Stimulated activated CD4-positive, alpha-beta T cell treated with anti-CD3 and anti-CD28 coated beads, Interleukin-1b, Interleukin-23, amount 100 ng/mL, for 1 hour (primary cell): ENCODE measurements at places on chromosomes 7 and 10.

DNA sequence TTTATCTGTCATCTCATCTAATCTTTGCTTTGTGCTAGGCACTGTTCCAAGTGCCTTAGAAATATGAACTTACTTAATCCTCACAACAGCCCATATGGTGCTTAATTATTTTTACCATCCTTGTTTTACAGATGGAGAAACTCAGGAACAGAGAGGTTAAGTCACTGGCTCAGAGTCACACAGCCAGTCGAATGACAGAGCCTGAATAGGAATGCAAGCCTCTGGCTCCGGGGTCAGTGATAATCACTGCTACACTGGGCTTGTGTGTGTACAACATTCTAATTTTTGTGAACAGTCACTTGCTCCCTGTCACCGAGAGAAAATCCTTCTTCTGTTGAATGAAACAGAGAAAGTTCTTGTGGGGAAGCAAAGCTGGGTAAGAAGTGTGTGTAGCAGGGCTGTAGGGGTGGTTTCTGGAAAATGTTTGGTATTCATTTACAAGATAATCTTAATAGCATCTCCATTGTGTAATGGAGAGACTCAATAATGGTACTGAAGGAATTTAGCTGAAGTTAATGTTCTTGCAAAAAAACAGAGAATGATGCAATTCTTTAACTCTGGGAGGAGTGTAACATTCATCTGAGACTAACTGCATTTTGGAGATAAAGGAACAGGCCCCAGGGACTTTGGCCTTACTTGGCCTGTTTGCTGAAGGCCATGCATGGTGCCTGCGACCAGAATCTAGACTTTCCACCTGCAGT, 290.6 kb downstream of the FRMD4A start:
- no peak for DNase-seq

DNA sequence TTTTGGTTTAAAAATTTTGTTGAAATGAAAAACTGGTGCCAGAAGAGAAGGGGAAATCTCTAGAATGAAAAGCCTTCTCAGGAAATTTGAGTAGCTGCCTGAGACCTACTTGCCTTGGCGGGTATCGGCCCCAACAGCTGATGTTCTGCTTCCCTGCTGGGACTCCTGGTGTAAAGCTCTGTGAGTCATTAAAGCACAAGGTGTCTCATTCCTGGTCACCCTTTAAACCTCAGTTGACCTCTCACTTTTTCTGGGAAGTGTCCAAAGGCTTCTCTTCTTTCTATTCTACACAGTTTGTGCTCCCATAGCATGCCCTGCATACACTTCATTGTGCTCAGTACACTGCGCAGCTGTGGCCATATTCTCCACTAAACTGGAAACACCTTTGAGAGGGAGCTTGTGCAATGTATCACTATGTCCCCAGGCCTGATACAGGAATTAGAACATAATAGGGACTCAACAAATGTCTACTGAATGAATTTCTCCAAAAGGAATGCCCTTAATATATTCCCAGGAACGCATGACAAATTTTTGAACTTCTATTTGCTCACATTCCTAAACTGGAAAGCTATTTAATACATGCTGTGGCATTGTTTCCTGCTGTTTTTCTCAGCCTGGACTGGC, 303.9 kb downstream of the SDHAF3 start:
- DNase-seq: no peak

- no peak for DNase-seq
Measured at GRCh38 chr7:78563191-78563590, 764.6 kb downstream of the PHTF2 start.

DNA sequence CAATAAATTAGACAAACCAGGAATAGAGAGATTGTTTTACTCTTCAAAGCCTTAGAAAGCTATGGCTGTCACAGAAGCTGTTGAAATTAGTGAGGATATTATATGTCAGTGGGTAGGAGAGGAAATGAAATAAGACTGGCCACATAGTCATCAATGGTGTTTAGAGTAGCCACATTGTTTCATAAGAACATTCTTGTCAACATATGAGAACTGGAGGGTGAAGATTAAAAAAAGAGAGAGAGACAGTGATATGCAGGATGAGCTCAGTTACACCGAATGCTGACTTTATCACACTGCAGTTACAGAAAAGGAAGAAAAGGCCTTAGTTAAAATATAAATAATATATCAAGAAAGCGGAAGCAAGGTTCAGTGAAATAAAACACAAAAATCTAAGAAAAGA, 412.0 kb downstream of the CNTNAP2 start:
- DNase-seq: no peak

GRCh38 chr10:49104323-49104722, 11.0 kb downstream of the VSTM4 start:
- no peak for DNase-seq

GRCh38 chr7:130970696-130971095, 236.7 kb upstream of the KLF14 start:
- no peak for DNase-seq

GRCh38 chr7:28157076-28157745, 23.4 kb downstream of the JAZF1 start:
- no peak for DNase-seq

- peak; percentile 75 for DNase-seq
Measured at GRCh38 chr10:100529475-100530298, at the start of gene NDUFB8. NDUFB8 (minus strand) TSS chr10:100529871; CDS start chr10:100529851, 20 bp downstream.

GRCh38 chr7:107170051-107170915, 1.5 kb downstream of the HBP1 start:
- no peak for DNase-seq

DNA sequence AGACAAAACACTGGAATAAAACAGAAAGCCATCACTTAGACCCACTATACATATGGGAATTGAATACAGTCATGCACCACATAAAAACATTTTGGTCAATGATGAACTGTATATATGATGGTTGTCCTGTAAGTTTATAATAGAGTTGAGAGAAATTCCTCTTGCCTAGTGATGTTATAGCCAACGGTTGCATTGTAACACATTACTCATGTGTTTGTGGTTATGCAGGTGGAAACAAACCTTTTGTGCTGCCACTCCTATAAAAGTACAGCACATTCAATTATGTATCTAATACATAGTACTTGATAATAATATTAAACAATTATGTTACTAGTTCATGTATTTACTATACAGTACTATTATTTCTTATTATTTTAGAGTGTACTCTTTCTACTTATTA, 381.2 kb upstream of the MBL2 start:
- DNase-seq: no peak

DNA sequence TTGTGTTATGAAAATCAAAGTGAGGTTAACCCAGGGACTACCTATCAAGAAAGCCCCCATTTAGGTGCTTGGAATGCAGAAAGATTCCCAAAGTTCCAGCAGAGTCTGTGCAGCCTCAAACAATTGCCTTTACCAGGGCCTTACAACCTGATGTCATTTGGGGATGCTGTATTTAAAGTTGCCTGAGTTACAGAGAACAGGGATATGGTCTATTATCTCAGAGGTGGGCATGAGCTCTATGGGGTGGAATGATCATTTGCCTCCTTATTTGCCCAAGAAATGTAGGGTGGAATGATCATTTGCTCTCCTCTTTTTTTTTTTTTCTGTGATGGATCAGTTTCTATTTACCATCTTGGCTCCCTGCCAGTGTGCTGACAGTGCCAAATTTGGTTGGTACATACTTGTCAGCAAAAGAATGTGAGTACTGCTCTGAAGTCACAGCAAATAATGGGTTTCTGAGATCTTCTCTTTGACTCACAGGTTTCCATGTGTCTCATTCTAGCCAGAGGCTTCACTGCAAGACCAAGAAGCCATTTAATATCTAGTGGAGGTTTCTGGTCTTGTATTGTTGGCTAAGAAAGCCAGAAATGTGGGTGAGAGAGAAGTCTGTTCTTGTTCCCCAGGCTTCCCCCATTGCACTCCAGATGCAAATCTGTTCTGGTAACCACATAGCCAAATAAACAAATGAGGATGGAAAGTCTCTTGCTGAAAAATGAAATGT, 45.5 kb upstream of the ZNRF2 start:
- no peak for DNase-seq

DNA sequence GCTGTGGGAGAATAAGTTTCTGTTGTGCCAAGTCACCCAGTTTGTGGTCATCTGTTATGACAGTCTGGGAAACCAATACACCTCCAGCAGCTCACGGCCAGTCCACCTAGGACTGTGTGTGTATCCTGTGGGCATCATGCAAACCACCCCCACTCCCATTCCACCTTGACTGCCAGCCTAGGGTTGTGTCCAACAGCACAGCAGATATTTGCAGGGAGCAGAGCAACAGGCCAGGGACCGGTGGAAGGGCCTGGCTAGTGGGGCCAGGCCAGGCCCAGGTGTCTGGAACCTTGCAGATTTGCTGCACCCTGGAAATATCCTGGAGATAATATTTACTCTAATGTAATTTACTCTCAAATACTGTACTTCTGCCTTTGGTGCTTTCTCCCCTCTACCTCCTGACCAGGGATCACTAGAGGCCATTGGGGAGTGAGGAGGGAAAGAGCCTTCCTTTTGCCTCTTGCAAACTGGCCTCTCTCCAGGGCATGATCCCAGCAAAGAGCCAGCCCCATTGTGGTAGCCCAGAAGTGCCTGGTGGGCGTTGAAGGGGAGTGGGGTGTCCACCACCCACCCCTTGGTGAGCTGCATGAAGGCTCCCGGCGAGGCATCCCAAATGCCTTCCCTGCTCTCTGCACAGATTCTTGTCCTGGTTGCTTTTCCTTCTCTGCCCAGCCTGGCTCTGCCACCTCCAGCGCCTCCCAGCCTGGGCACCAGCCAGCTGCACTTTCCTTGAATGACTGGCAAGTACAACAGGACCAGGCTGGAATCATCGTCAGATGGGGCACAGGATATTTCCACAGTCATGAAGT, 15.2 kb upstream of the TPST1 start:
- DNase-seq: no peak

GRCh38 chr7:101814991-101815825, 2.2 kb upstream of the CUX1 start:
- DNase-seq: peak; percentile 39

- DNase-seq: no peak
Measured at GRCh38 chr7:69411018-69411417, 187.3 kb upstream of the AUTS2 start.

GRCh38 chr7:2019711-2020511, 212.8 kb downstream of the MAD1L1 start:
- DNase-seq: no peak

- DNase-seq: no peak
Measured at GRCh38 chr7:88760136-88760515, 626 bp downstream of the ZNF804B start.

DNA sequence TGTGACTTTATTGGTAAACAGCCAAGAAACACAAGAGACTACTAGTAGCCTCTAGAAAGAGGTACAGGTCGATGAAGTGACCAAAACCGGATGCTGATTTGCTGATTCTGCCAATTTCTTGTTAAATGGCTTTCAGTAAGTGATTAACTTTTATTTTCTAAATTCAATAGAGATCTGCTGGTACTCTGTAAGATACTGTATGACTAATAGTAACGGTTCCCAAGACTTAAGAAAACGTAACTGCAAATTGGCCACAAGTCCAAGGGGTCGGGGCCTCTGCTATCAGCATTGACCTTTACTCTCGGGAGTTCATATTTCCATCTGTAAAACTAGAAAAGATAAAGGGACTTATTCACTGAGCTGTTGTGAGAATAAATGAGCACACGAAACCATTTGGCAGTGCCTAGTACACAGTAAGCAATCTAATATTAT, 1.4 kb downstream of the FAM3C start:
- no peak for DNase-seq

- DNase-seq: no peak
Measured at GRCh38 chr10:132063432-132063831, 2.3 kb upstream of the JAKMIP3 start.

GRCh38 chr10:60343254-60343653, 46.4 kb downstream of the ANK3 start:
- DNase-seq: no peak

DNA sequence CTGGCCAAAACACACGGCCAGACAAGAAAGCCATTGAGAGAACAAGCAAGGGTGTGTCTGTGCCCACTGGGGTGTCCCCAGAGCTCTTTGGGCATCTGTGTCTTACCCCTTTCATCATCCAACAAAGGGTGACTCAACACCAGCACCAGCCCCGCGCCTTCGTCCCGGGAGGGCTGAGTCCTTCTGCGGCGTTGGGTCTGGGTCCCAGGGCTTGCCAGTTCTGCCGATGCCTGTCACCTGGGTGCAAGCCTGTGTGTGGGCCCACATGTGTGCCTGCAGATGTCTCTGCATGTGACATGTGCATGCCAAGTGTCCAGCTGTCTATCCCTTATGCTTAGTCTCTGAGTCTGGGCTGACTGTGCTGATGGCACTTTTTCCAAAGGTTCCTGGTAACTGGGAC, 24.4 kb upstream of the ELN start:
- no peak for DNase-seq

GRCh38 chr7:115233809-115234208, 311.9 kb downstream of the MDFIC start:
- no peak for DNase-seq

- DNase-seq: no peak
Measured at GRCh38 chr7:22193450-22193983, 163.4 kb downstream of the RAPGEF5 start.

GRCh38 chr10:86958901-86959736, 720 bp downstream of the SNCG start:
- DNase-seq: no peak

DNA sequence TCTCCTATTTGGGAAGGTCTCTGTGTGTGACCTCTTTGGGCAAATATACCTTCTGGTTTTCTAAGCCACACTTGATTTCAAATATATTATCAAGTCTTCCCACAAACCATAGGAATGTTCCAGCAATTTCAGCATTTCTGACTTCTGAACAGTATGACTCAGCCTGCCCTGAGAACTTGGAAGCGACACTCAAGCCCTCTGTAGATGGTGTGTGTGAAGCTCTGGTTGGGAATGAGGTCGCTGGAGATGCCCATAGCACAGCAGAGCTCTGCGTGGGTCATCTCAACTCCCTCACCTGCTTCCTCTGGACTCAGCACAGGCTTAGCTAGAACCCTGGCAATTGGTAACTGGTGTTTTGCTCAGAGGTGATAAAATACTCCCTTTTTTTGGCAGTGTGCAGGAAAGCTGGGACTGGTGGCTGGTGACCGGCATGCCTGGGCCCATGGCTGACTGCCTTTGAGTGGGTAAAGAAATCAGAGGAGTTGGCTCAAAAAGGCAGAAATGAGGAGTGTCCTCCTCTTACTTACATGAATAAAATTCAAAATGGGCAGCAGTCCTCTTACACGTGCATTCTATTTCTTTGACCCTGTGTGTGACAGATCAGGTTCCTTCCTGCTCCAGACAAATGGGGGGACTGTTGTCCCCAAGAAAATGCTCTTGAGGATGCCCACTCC, 87.5 kb upstream of the NRP1 start:
- no peak for DNase-seq

GRCh38 chr10:132546567-132547420, 9.2 kb downstream of the INPP5A start:
- no peak for DNase-seq

GRCh38 chr7:46170021-46170420, 248.9 kb upstream of the IGFBP3 start:
- no peak for DNase-seq

- no peak for DNase-seq
Measured at GRCh38 chr7:143256932-143257331, 6.3 kb upstream of the GSTK1 start.

DNA sequence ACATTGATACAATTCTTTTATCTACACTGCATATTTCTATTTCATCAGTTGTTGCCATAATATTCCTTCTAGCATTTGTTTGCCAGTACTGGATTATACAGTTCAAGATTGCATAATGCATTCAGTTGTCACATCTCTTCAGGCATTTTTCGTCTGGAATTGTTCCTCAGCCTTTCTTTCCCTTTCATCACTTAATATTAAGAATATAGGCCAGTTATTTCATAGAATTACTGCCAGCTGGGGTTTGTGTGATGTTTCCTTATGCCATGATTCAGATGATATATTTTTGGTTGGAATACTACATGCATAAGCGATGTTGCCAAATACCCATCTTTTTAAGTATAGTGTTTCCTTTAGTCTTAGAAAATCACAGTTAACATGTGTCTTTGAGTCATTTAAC, 20.8 kb downstream of the KIFBP start:
- no peak for DNase-seq
